GM23338 (cell line): ENCODE measurements at places on chromosomes 5 and 9. TPM values are rescaled to one million over a fixed set of nuclear protein-coding genes. Genes with fewer than 3 reads are reported as not detected.

DNA sequence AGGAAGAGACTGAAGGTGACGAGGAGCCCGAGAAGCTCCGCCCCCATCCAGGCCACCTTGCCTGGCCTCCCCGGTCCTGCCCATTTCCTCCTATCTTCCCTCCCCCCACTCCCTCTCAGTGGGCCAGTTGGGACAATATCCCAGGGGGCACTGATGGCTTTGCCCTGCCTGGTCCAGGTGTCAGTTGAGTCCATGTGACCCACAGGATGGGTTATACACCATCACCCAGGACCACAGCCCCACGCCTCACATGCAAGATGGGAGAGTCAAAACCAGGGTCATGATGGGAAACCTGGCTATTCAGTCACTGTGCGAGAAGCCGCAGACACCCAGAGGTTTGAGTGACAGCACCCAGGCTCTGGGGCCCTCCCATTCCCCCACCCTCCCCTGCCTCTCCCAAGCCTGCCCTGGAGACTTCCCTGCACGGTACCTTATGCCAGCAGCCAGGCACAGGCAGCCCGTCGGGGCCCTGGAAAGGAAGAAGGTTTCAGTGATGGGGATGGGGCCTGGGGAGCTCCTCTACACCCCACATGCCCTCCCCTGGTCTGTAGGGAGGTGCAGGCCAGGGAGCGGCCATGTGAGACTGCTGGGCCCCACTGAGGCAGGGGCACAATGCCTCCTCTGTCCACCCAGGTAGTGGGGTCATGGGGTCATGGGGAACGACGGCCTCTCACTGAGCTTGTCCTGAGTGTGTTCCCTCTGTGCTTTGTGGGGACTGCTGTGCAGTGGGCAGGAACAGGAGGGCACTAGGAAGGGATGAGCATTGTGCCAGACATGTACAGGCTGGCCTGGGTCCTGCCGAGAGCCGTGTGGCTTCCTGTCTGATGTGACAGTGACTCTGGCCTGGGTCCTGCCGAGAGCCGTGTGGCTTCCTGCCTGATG is 6.3 kb upstream of the PHYKPL start:
- DNase-seq = peak; percentile 35

DNA sequence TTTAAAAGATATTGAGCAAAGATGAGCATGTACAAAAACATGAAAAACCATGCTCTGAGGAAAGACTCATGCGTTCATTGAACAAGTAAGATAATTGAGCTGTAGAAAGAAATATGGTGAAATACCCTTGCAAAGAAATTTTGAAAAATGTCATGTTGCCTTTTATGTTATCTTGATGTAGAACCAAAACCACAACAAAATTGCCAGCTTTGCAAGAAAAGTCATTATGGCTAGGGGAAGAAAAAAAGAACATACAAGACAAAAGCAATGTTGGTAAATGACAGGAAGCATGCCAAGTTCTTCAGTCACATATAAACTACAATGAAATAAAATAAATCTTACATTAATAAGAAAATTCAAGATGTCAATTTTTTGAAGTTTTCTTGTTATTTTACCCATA is 368.0 kb downstream of the IRX1 start:
- no peak for DNase-seq

- DNase-seq = no peak
Measured at GRCh38 chr9:86238861-86239770, 20.3 kb downstream of the C9orf153 start.

GRCh38 chr5:171175746-171176145 is 133.3 kb upstream of the TLX3 start:
- peak; percentile 28 for DNase-seq

DNA sequence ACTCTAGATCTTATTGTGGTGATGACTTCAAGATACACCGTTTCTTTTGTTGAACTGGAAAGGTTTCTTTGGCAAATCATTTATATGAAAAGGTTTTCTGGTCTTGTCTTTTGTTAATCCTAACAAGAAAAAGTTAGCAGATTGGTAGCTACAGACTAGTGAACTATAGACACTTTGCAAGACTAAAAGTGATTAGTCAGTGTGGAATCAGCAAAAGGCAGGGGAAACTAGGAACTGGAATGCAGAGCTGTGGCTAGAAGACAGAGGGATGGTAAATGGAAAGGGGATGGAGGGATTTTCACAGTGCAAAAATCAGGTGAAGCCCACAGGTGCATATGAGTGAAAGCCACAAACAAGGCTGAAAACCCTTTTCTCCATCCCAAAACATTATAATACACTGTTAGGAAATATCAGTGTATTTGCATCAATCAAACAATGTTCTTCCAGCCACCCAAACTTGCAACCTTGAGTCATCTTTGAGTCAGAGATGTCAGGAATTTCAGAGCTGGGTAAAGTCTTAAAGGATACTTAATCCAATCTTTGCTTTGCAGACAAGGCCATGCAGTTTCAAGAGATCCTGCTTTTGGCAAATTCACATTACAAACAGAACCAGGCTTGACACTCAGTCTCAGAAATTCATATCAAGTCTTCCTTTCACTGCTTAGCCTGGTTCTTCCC is 52.7 kb downstream of the PLK2 start:
- peak; percentile 18 for DNase-seq

DNA sequence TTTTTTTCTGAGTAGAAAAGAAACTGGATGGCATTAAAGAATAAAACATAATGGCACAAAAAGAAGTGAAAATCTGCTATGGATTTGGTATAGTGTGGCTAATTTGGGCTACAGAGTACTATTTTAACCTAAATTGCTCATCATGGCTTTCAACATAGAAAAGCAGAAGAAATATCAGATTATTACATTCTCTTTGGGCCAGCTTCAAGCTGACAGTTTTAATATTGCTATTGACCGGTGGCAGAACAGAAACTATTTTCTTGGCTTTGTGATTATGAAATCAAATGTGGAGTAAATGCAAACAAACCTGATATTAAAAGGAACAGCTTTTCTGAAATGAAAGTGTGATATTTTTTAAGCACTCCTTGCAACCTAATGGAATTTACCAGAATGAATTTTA is 301.5 kb downstream of the EPB41L4A start:
- DNase-seq = no peak

DNA sequence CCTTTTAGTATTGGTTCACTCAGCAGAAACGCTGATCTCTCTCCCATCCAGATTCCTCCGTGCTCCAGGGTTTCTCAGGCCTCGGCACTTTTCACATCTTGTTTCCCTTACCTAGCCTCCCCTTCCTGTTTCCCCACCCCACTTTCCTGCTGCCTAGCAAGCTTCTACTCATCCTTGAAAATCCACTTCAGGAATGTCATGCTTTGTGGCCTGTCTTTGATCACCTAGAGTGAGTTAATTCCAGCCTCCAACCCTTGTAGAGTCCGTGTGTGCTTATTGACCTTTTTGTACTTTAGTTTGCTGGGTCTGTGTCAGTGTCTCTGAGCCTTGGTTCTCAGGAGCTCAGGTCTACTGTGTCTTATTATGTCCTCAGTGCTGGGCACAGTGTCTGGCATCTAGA is 116.6 kb downstream of the AOPEP start:
- DNase-seq = peak; percentile 54

DNA sequence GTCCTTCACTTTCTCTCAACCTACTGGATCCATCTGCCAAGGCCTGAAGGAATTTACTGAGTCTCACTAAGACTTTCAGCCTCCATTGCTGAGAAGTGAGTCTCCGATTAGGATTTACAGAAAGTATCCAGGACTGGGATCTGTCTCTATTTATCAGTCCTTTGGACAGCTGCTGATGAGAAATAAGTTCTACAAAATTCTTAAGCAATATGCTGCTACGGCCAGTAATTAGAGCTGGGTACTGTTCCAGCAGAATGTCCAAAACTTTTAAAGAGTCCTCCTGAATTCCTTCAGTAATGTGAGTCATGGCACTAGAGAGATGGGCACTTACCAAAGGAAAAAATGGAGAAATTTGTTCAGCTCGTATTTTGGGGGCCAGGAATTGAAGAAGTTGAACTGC is 5.9 kb downstream of the TEX10 start:
- no peak for DNase-seq

DNA sequence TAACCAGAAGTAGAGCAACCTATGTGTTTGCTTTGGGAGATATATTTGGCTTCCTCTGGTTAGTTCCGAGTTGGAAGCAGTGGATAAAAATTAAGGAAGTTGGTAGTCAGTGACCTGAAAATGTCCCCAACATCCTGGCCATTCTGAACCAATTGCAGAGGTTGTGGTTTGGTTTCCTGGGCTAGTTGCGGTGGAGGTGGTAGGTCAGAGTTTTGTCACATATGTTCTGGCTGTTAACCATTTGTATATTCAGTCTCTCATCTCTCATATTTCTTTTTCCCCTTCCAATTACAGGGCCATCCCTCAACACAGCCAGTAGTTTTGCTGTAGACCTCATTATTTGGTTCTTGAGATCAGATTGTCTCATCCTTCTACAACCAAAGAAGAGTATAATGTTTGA is 1026.9 kb downstream of the PTPRD start:
- DNase-seq = no peak

DNA sequence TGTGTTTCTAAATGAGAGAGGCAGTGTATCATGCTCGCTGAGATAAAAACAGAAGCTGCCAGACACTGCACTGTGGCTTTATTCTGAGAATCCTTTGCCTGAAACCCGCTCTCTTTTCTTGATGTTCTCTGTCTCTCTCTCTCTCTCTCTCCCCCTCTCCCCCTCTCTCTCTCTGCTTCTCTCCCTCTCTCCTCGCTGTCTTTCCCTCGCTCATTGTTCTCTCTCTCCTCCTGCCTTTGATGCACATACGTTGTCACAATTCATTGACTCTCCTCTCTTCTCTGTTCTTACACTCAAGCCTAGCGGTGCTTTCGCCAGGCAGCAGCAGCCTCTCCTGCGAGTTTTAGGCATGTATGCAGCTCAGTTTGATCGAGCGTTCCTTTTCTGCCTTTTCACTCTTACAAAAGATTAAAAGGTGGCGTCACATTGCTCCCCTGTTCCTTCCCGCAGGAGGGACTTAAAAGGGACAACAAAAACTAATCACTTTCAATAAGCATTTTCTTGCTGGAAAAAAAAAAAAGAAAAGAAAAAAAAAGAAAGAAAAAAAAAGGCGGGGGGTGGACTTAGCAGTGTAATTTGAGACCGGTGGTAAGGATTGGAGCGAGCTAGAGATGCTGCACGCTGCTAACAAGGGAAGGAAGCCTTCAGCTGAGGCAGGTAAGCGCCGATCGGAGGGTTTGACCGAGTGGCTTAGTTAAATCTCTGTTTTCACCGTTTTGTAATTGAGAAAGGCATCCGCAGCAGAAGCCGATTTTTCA is 717.9 kb upstream of the WWC1 start:
- peak; percentile 94 for DNase-seq

DNA sequence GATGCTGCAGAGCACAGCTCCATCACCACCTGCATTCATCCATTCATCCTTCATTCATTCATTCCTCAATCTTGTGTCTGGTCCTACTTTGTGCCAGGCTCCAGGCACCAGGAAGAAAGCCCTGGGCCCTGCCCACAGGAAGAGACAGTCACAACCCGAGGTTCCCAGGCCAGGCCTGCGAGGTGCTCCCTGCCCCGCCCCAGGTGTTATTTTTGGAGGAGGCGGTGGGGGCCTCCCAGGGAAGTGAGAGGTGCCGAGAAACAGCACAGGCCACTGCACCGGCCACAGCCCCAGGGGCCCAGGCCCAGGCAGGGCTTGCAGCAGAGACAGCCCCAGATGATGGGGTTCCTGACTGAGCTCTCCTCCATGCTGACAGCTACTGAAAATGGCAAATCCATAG is 33.4 kb downstream of the VAV2 start:
- no peak for DNase-seq

DNA sequence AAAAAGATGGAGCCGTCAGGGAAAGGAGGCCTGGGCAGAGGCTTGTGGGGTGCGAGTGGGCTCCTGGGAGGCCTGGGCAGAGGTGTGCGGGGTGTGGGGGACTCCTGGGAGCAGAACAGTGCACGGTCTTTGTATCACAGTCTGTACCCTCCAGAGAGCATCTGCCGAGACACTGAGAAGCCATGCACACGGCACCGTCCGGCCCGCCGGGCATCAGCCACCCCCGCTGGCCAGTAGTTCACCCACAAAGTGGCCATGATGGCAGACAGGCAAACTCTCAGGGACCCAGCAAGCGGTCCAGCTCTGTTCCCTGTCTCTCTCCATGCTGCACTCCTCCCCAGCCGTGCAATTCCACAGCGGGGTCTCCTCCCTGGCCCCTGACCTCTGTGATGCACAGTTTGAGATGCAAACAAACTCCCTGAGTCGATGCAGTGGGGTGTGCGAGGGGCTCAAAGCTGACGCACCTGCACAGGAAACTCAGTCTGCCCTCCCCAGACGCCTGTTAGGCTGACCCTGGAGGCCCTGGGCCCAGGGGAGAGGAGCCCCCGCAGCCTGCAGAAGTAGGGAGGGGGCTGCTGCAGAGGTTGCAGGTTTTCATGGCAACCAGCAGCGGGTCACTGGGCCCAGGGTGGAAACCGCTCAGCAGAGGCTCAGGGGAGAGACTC is 9.1 kb upstream of the GPSM1 start:
- DNase-seq = no peak

- peak; percentile 76 for DNase-seq
Measured at GRCh38 chr5:141915881-141916336, 7.8 kb upstream of the DELE1 start.

GRCh38 chr5:14032918-14033317 is 88.4 kb upstream of the DNAH5 start:
- no peak for DNase-seq

- peak; percentile 79 for DNase-seq
Measured at GRCh38 chr5:150562832-150563231, 54.9 kb downstream of the NDST1 start.

GRCh38 chr9:128007566-128008138 is 26.9 kb upstream of the EEIG1 start:
- no peak for DNase-seq

The PCDHGA12 gene
- 3.3 and 3.5 TPM in 2 replicates for total RNA-seq

The FOXD4L3 gene
- total RNA-seq = not detected in 2 replicates

The MAP1B gene
- total RNA-seq = 111 and 263 TPM in 2 replicates

The TNFSF8 gene
- not detected in 2 replicates for total RNA-seq

The TIMD4 gene
- total RNA-seq = not detected in 2 replicates

The KCNMB1 gene
- total RNA-seq = 0.17 and 0.23 TPM in 2 replicates

The LRRC70 gene
- total RNA-seq = 1.7 and 2.7 TPM in 2 replicates

The ARL14EPL gene
- total RNA-seq = not detected in 2 replicates

The SYK gene
- total RNA-seq = 5.4 and 5.8 TPM in 2 replicates

The CRB2 gene
- total RNA-seq = 9.8 and 10.2 TPM in 2 replicates

The SLC23A1 gene
- not detected in 2 replicates for total RNA-seq

The GARIN3 gene
- not detected in 2 replicates for total RNA-seq

The PAPPA gene
- total RNA-seq = 0.31 and 0.38 TPM in 2 replicates
